ENCODE measurements at places on chromosomes 5 and 9.
A peak's percentile ranks its signal among the peaks of the same experiment; 100 is the strongest.

GRCh38 chr5:9547122-9547947, 1.5 kb upstream of the SEMA5A start:
- DNase-seq = peak; percentile 55

DNA sequence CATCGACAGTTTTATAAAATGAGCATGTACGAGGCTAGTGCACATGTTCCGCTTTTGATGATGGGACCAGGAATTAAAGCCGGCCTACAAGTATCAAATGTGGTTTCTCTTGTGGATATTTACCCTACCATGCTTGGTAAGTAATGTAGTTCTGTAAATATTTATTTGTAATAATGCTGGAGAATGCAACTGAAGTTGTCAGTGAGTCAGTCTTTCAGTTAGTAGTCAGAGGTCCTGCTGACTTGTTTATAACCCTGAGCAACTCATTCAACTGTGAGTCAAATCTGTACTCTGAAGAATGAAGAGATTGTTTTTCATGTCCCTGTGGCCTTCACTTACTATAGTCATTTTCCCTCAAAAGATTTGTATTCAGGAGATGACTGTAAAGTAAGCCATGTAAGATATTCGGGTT, 28.4 kb upstream of the GPR150 start:
- DNase-seq = no peak

DNA sequence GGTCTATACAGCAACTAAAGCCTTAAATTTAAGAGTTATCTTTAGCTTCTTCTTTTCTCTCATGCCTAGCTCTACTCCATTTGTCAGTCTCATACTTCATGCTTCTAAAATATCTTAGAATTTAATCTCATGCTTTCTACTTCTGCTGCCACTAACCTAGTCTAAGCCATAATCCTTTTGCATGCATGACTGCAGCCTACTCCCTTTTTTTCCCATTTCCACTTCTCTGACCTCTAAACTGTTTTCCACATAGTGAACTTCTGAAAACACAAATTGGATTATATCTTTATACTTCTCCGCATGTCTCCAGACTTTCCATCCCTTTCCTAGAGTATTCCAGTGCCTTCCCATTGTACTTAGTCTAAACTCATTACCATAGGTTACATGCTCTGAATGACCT, 193.0 kb downstream of the XRCC4 start:
- no peak for DNase-seq

- no peak for DNase-seq
These were observed 191.6 kb downstream of the C9orf152 start for GRCh38 chr9:110016340-110016739.

DNA sequence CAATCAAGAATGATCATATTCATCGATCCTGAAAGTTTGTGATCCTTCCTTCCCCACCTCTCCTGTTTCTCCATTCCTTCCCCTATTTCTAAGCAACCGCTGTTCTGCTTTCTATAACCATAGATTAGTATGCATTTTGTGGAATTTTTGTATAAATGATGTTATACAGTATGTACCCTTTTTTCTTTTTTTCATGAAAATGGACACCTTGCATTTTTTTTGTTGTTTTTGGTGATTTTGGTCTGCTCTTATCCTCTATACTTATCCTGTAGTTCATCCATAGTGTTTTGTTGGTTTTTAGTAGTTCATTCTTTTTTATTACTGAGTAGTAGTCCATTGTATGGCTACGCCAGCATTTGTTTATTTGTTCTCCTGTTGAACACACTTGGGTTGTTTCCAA, 46.1 kb downstream of the SCGB3A1 start:
- no peak for DNase-seq

- no peak for DNase-seq
These were observed 44.2 kb downstream of the TLE4 start for GRCh38 chr9:79616013-79616412.

- DNase-seq = no peak
These were observed 68.1 kb upstream of the ERBIN start for GRCh38 chr5:65858316-65858715.

DNA sequence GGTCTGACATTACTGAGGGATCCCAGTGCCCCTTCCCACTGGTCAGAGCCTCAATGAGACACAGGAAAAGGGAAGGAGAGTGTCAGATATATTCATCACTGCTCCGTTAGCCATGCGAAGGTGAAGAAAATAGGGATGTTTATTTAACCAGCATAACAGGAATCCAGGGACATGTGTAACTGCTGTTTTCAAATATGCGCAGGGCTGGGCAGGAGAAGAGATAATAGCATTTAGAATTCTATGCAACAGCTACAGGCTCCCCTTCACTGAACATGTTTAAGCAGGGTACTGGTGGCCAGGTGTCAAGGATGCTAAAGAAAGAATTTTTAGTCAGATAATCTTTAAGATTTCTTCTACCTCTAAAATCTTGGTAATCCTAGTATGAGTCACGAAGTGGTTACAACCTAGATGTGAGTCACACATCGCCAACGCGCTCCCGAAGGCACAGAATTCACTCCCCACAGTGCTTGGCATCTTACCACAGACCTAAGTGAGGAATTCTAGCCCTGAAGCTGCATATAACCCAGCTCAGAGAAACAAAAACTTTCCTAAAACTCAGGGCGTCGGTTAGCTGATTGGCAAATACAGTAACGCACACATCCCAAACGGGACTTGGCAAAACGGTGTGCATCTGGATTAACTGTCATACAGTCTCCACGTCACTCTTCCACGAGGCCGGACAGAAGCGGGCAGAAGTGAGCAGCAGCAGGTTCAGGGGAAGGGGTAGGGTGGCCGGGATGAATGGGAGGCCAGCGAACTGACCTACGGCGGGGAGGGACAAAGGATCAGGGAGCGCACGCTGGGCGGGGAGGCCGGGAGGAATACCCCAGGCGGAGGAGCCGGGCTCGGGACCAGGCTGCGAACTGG, 1.1 kb downstream of the CTNNAL1 start:
- DNase-seq = peak; percentile 48

- no peak for DNase-seq
These were observed 35.7 kb downstream of the TGFBI start for GRCh38 chr5:136064510-136064909.

DNA sequence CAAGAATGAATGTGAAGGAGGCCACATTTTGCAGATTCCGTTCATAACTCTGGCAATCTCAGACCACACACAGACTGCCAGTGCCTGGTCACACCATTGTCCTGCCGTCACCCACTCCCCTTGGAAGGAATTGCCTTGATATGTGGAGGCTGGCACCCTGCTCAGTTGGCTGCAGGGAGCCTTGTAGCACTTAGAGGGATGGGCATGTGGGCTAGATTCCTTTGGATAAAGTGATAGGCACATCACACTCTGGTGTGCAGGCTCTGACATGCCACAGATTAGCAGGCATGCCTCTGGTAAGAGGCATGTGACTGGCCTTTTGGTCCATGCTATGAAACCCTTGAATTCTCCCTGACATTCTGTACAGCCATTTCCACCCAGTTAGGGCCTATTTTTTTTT, 254.6 kb upstream of the PIK3R1 start:
- no peak for DNase-seq

GRCh38 chr5:50441493-50441955, 436 bp upstream of the EMB start:
- DNase-seq = no peak

DNA sequence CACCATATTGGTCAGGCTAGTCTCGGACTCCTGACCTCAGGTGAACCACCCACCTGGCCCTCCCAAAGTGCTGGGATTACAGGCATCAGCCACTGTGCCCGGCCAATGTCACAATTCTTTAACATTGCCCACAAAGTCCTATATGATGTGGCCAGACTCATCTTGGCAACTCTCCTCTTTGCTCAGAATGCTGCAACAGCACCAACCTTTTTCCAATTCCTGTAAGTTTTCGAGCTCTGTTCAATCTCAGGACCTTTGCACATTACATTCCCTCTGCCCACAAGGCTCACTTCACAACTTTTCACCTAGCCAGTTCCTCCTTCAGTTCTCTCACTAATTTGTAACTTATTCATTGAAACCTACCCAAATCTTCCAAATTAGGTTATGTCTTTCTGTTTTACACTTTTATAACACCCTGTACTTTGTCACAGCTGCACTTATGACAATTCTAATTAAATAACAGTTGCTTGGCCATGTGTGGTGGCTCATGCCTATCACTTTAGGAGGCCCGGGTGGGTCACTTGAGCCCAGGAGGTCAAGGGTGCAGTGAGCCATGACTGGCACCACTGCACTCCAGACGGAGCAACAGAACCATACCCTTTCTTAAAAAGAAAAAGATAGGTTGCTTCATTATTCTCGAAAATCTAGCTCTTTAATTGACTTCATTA, 30.9 kb upstream of the GLDC start:
- DNase-seq = no peak

GRCh38 chr5:132265336-132266030, 8.0 kb downstream of the PDLIM4 start:
- no peak for DNase-seq

- DNase-seq = no peak
These were observed 292.4 kb upstream of the ACO1 start for GRCh38 chr9:32092031-32092430.

- no peak for DNase-seq
These were observed 58.1 kb downstream of the SLIT3 start for GRCh38 chr5:169242849-169243186.

GRCh38 chr5:154583671-154584177, 105.7 kb upstream of the HAND1 start:
- no peak for DNase-seq

DNA sequence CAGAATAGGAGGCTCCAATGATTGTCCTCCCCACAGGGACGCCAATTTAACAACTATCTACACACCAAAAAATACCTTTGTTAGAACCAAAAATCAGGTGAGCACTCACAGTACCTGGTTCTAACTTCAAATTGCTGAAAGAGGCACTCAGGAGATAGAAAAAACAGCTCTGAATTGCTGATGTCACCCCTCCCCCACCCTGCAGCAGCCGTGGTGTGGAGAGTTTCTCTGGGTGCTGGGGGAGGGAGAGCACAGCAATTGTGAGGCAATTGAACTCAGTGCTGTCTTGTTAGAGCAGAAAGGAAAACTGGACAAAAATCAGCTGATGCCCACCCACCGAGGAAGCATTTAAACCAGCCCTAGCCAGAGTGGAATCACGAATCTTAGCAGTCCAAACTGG, 41.8 kb downstream of the TNFSF8 start:
- no peak for DNase-seq

DNA sequence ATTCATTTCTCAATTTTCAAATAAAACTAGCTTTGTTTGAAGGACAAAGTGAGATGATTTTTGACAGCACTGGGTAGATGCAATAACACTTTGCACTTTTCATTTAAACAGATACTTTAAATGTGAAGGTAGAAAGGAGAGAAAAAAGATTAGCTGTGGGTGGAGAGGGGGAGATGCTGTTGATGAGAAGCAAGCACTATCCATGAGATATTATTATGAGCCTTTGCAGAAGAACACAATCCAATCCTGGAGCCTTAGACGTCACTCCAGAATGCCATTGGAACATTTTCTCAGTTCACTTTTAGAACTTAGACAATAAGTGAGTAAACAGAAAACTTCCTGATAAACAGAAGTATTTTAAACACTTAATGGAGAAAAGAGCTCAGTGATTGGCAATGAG, 351.1 kb downstream of the ARHGEF28 start:
- DNase-seq = no peak

DNA sequence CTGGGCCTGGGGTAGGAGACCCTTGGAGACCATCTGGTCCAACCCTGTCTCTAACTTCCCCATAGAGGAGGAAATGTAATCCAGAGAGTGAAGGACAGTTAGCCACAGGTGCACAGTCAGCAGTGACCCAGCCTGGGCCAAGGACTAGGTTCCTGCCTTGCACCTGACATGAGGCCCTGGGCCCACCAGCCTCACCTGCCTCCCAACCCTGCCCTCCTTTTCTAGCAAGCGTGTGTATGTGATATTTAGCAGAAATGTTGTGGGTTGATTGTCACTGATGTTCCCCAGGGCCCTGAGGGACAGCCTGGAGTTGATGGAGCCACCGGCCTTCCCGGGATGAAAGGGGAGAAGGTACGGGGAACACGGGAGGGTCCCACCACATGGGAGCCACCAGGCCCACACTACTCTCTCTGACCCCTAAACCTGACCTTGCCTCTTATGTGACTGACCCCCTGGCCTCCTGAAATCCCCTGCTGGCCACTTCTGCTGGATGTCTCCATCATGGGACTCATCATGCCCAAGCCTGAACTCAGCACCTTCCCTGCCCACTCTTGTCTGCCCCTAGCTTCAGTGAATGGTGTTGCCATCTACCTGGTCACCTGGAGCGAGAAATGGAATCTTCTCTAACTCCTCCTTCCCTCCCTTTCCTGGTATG, 79.2 kb upstream of the TGFBR1 start:
- DNase-seq = no peak

GRCh38 chr5:130290219-130290618, 386.0 kb downstream of the CHSY3 start:
- no peak for DNase-seq

DNA sequence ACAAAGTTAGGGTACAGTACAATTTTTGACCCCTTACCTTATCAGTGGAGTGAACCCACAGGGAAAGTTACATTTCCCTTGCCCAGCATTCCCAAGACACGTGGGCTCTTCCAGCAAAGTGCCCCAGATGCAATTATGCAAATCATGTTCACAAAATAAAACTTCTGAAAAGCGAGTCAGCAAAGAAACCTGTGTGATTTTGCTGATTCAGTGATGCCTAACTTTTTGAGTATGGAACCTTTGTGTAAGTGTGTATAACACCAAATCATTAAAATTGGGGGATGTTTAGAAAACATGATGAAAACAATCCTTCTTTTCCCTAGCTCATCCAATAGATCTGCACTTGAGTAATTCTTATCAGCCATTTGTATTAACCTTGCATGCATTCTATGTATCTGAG, 52.6 kb downstream of the SH3RF2 start:
- no peak for DNase-seq

DNA sequence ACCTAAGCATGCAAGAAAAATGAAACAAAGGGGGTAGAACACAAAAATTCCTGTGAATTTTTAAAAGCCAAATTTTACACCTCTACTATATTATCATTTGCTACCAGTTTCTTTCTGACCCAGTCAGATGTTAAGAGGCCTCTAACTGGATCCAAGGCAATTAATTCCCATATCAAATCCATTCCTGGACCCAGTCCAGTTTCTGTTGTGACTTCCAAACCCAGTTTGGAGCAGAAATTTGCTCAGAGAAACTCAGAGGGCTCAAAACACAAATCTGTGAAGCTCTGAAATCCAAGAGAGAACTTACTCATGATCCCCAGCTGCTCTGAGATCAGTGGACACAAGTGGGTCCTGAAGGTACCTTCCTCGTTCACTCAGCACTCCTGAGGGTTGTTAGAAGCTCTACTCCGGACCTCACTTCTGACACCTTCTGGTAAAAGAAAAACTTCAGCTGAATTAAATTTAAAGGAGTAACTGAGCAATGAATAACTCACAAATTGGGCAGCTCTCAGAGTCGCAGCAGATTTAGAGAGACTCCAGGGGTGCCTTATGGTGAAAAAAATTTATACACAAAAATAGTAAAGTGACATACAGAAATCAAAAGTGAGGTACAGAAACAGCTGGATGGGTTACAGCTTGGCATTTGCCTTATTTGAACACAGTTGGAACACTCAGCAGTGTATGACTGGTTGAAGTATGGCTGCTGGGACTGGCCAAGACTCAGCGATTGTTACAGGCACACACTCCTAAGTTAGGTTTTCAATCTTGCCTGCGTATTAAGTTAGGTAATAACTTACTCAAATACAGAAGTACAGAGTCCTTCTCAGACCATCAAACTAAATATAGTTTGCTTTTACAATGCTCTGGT, 32.4 kb downstream of the INSL4 start:
- no peak for DNase-seq

Measured in nucleus accumbens (tissue), 56 donors.